ENCODE measurements at places on chromosomes 6 and 20.

- DNase-seq, result no peak
Observed at GRCh38 chr6:151425561-151425960, 26.4 kb downstream of the RMND1 start.

DNA sequence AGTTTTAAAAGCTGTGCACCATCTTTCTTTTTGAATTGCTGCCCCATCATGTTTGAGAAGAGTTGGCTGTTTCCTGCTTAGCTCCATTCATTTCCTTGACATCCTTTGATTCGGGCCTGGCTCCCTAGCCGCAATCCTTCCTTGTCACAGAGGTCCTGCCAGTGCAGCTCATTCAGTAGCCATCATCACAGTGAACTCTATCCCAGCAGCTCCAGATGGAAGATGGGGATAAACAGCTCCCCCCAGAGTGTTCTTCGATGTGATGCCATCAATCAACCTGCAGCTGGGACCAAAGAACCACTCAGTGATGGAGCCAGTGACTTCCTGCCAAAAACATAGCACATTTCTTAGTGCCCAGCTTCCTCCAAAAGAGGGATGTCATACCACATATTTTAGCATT, 158.8 kb downstream of the FRK start:
- no peak for DNase-seq

DNA sequence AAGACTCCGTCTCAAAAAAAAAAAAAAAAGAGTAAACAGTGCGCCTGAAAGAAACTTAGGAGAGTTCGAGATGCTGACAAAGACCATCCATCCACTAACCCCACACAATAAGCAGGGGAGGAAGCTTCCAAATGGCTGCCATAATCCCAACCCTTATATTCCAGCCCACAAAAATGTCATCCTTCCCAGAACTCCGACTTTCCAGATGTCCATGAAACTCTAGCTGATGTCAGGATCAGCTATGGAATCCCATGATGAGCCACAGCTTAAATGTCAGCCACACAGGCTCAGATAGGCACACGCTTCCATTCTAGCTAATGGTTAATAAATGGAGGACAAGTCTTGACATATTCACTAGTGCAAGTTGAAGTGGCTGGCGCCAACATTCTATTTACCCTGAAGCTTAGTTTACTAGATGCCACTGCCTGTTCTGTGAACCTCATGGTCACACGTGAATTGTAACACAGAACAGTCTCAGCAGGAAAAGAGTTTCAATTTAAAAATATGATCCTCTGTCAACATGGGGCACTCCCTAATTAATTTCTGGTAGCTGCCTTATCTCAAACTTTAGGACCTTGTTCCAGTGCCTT, 75.5 kb downstream of the FOXF2 start:
- no peak for DNase-seq

DNA sequence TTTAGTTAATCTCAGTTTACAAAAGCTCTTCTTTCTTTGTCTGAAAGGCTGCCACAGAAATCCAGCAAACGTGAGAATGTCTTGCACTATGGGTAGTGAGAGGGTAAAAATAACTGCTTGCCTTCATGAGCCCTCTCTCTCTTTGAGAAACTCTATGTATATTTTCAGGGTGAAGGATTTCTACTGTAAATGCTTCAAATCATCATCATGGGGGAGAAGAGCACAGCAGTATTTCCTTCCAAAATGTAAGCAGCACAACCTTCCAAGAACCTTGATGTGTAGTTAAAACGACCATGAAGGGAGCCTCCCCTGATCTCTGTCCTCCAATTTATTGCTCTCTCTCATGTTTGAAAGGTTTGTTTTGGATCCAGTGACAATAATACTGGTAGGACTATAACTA, 141.3 kb upstream of the CENPW start:
- no peak for DNase-seq

GRCh38 chr6:34986845-34987246, 97.8 kb downstream of the ANKS1A start:
- DNase-seq, result peak; percentile 41

GRCh38 chr6:102417368-102417998, 1024.0 kb downstream of the GRIK2 start:
- DNase-seq, result no peak
